ENCODE measurements at places on chromosomes 4 and X.

DNA sequence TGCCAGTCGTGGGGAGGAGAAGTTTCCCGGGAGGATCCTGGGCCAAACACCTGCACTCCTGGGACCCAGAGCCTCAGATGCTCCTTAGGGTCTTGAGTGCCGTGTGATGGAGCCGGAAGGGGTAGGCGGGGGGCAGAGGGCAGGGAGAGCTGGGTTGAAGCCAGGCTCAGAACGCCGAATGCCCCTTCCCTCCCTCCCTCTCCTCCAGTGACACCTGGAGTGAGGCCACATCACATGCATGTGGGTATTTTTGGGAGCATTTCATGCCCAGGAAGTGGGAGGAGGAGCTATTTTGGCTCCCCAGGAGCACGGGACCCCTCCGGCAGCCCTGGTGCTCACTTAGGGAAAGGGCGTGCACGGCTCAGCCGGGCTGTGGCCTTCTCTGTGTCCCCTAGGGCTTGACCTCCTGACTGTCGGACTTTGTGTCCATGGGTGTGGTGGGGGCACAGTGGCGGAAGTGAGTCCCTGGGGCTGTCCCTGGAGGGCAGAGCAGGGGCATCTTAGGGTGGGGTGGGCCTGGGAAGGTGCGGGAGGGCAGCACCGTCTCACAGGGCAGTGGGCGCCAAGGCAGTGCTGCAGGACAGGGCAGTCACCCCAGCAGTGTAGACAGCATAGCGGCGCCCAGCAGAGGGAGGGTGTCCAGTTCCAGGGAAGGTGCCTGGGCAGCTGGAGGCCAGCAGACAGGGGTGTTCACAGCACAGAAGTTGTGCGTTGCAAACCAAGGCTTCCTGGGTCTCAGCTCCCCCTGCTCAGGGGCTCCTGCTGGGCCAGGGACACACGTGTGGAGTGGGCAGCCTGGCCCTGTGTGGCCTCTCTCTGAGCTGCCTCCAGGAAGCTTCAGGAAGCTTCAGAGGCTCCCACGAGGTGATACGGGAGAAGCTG is 4.9 kb upstream of the CPLX1 start:
- no peak for DNase-seq

DNA sequence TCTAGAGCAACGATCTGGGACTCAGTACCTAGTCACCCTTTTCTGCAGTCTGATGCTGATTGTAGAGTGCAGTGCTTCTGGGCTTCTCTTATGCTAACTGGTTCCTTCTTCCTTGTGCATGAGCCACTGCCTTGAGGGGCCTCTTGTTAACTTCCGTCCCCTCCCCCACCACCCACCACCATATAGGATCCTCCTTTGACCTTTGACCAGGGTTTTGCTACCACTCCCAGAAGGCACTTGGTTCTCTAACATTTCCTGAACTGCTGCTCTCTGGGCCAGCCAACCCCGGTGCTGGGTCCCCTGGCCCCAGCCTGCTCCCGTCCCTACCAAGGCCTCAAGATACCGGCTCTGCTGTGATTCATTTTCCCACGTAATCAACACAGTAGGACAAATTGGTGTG is 104.6 kb upstream of the KLF3 start:
- DNase-seq: no peak

GRCh38 chr4:65623506-65623905 is 46.8 kb downstream of the EPHA5 start:
- DNase-seq: no peak

DNA sequence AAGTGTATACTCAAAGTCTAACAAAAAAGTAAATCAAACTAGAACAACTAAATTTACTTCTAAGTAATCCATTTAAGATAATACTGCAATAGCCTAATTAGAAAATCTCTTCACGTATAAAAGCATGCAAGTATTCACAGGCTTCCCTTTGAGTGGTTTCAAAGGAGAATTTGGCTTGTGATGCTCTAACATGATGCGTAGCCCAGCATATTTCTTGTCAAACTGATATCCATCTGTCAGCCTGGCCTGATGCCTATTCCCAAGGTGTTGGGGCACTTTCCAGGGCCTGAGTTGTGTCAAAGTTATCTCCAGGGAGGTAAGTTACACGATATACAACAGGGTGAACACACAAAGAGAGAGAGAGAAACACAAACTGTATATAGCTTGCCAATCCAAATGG is 287.0 kb upstream of the MAGEB18 start:
- no peak for DNase-seq

DNA sequence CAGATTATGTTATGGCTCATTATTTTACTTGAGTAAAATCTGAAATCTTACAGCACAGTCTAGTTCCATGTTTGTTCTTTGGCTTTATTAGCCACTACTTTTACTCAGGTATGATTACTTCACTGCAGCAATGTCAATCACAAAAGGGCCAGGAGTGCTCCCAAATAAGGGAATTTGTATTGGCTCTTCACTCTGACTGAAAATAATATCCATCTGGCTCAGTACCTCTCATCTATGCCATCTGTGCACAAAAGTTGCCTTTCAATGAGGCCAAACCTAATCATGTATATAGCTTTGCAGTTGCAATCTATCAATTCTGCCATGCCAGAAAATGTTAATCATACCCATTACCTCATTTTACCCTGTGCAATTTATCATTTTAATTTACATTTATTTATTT is 161.1 kb downstream of the TECRL start:
- DNase-seq: no peak
